ENCODE measurements at places on chromosomes 6 and 20.

GRCh38 chr6:20426177-20427082, 24.8 kb downstream of the E2F3 start:
- ATAC-seq, result no peak

GRCh38 chr6:38152620-38153019, 333.1 kb downstream of the ZFAND3 start:
- no peak for ATAC-seq

DNA sequence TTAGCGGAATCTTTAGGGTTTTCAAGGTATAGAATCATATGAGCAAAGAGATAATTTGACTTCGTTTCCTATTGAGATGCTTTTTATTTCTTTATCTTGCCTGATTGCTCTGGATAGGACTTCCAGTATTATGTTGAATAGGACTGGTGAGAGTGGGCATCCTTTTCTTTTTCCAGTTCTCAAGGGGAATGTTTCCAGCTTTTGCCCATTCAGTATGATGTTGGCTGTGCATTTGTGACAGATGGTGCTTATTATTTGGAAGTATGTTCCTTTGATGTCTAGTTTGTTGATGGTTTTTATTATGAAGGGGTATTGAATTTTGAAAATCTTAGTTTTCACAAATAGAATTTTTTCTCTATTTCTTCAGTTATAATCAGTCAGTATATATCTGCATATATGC, 656.6 kb upstream of the MAP3K7 start:
- no peak for ATAC-seq

DNA sequence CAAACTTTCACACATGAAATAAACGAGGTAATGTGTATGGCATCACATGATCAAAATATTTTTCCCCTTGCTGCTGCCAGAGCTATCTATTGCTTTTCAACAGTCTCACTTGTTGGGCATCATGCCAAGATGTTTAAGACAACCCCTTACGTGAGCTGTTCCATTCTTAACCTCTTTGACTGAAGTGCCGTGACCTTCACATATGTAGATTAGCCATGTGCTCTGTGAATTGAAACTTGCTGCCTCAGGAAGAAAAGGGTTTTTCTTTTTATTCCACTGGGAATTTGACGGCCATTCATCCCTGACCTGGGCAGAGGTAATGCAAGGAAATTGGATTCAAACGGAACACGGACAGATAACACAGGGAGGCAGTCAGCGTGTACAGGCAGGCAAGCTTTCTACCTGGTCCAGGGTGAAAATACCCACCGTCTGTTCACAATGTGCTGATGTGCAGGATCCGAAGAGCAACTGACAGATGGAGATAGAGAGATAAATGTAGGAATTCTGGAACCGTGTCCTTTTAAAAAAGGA, 14.2 kb downstream of the ARID1B start:
- peak; percentile 78 for ATAC-seq

GRCh38 chr6:164078532-164079274, 664.2 kb downstream of the QKI start:
- no peak for ATAC-seq

DNA sequence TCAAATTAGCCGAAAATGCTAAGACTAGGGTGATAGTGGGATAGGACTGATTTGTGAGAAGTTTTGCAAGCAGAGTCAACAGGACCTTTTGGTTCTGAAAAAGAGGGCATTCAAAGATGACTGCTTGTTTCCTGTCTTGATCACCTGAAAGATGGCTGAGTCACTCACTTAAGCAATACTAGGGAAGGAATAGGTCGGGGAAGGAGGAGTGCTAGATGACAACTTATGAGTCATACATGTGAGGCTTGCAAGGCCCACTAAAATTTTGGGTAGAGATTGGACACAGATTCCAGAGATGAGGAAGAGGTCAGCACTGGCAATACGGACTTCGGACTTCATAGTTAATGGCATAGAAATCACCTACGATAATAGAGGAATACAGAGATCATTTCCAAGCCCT, 89.2 kb downstream of the FAM83B start:
- ATAC-seq, result no peak

- peak; percentile 17 for ATAC-seq
Measured at GRCh38 chr20:44324343-44324742, 12.5 kb upstream of the R3HDML start.

DNA sequence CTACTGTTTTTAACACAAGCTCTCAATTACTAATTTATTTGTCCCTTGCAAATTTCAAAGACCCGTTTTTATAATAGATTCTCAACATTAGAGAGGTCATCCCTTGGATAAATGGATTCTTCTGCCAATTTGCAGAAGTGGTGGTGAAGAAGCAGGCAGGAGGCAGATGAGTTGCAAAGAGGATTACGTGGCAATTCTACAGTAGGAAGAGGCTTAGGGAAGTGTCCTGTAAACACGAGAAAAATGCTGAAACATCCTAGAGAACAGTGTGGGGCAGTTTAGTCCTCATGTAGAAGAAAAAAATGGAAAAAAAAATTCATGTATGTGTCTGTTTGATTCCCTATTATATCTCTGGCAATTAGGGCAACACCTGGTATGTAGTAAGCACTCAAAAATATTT, 87.6 kb downstream of the BMP2 start:
- ATAC-seq, result no peak

GRCh38 chr20:58014628-58015315, 213.7 kb downstream of the ANKRD60 start:
- no peak for ATAC-seq

- ATAC-seq, result no peak
Measured at GRCh38 chr6:107532706-107533105, 42.8 kb downstream of the SOBP start.

DNA sequence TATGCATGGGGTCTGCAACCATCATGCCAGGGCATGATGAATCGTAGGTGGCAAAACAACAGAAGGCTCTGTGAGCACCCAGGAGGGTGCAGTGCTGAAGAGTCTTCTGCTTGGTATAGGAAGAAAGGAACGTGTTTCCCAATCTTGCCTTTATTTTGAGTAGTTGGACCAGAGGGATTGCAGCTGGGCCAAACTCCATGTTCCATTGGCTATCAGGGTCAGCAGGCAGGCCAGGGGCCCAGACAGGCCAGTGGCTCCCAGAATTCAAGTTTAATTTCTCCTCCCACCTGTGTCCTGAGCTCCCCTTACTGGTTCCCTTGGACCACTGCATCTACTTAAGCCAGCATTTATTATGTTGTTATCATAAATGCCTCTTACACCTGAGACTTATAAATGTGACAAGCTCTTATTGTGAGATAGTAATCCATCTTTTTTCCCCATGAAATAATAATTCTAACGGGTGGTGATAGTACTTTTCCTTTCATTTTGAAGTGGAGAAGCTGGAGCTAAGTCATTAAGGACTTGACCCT, 918 bp upstream of the TRIM38 start:
- no peak for ATAC-seq

- peak; percentile 42 for ATAC-seq
Measured at GRCh38 chr20:10511170-10511508, 76.0 kb downstream of the SLX4IP start.

GRCh38 chr6:119241111-119241465, 108.5 kb downstream of the MAN1A1 start:
- ATAC-seq, result peak; percentile 76

DNA sequence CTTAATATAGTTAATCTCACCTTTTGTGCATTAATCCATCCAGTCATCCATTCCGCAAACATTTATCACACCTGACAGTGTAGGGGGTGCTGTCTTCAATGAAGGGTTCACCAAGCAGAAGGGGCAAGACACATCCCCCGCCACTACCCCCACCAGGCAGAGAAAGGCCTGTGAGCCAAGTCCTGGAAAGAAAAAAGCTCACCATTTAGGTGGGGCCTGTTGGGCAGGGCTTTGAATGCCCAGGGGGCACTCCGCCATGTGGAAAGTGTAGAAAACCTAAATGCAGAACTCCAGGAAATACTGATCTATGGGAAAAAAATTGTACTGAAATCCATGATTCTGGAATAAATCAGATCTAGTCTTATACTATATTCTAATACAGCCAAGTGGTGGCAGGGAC, 4.8 kb upstream of the STX16 start:
- no peak for ATAC-seq

DNA sequence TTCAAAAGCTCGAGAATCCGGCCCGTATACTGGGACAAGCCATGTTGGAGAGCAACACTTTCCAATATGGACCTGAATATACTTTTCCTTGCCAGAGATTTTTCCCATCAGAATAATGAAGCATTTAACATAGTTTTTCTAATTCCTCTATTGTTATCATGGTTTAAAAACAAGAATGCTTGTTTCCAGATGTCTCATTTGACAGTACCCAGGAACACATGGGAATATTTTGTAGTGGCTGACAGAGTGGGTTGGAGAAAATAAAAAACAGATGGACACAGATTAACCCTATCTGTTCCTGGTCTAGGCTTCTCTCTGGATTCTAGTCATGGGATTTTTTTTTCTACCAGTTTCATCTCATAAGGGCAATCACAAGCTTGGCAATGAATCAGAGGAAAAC, 164.8 kb upstream of the CEP162 start:
- no peak for ATAC-seq

DNA sequence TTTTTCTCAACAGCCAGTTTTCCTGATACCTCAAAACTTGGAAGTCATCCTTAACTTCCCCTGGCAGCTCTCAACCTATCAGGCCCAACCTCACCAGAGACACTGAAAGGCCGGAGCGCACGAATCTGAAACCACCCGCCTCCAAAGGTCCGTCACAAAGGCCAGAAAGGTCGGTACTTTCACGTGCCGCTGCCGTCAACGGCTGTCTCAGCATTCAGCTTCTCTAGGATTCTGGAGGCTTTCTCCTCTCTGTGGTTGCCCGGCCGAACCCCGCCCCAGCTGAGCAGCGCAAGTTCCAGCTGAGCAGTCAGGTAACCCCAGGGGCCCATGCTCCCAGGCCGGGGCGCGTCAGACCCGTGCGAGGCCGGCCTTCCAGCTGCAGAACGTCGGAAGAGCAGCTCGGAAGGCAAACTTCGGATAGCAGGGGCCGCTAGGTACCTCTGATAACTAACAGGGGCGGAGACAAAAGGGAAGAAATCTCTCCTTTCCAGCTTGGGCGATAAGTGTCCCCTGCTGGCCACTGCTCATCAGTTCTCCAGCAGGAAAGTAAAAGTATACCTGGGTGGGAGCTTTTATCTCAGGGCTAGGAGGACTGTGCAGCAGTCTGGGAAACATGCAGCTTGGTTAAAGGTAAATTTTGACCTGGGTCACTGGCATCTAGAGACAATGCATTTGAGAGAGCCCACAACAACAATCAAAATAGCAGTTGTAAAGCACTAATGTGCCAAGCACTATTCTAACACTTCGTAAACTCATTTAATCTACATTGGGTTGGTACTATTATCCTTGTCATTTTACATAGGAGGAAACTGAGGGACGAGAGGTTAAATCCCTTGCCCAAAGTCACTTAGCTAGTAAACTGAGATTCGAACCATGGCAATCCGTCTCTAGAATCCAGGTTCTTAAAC, 16.1 kb downstream of the ZSCAN12 start:
- no peak for ATAC-seq

DNA sequence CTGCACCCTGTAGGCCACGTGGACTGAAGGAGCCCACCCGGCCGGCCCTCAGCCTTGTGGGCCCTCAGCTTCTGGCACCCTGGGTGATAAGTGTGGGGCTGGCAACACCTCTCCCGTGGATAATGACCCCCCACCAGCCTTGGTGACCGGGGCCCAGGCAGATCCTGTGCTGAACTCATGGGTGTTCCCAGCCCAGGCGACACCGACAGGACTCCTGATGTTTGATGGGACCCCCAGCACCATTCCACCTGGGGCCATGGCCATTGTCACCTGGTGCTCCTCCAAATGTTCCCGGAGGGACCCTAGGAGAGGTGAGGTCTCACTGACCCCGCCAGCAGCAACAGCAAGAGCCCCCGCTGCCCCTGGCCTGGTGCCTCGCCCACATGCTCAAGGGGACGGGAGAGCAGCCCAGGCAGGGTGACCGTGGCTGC, 19.4 kb upstream of the FRMD1 start:
- no peak for ATAC-seq

DNA sequence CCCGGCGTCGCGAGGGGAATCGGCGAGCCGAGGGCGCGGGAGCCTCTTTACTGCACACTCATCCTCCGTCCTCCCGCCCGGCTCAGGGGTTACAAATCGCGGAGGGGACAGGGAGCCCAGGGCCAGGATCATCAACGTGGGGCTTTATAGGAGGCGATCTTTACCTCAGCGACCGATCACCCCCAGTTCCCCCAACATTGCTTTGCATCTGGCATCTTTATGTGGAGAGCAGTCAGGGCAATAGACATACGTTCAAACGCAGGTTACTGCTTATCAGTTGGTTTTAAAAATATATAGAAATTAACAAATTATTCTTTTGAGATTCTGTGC, 634 bp downstream of the HSF2 start:
- no peak for ATAC-seq

- no peak for ATAC-seq
Measured at GRCh38 chr6:90892271-90892670, 305.4 kb upstream of the MAP3K7 start.

GRCh38 chr6:23728707-23729106, 397.3 kb upstream of the NRSN1 start:
- ATAC-seq, result no peak

DNA sequence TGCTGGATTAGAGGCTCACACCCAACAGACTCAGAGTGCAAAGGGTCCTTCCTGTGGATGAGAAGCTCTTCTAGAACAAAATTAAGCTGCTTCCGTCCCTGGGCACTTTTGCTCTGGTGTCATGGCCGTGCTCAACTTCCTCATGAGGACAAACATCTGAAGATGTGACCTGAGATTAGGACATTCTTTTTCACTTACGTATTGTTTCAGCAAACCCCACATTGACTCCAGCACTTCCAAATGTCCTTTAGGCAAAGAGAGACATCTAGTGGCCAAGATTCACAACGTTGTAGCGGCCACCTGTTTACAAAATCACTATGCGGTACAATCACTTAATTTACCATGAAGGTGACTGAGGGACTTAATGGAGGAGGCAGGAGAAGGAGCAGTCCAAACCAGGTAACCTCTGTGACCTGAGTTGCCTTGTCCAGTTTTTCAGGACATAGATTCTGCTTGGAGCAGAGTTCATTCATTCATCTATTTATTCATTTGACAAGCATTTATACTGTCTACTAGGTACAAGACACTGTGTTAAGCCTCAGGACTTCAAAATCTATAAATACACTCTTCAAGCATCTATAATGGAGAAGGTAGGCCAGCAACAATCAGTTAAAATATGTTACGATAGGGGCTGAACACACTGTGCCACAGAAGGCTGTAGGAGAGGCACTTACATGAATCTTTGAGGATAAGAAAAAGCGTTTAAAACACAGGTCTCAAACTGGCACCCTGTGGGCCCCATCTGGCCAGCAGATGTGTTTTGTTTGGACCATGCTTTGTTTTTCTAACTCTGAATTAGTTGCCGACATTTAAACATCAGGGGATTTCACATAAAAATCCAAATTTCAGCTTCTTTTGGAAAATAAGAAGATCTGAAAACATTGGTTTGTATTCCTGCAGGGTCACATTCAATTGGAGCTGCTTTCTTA, 5.6 kb upstream of the ADGRF1 start:
- ATAC-seq, result peak; percentile 96

Data from motor neuron (in vitro differentiated cells).